ENCODE measurements at places on chromosomes 16 and 17.

DNA sequence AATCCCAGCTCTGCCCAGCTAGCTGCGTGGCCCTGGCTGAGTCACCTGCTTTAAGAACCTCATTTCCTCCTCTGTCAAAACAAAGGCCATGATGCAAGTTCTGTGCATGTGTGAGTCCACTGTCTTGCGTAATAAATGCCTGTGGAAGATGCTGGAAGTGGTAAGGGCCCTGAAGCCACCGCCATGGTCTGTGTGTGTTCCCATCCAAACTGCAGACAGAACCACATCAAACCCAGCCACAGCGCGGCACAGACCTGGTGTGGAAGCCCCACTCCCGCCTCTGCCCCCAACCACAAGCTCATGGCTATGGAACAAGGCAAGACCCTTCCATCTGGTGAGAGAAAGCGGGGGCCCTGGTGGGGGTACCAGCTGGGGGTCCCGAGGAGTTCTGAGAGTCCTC lies 26.0 kb downstream of the NECAB2 start:
- H3K4me3 ChIP-seq: no peak overlapping the region
- H3K27me3 ChIP-seq: peaks cover 45% of the 10 kb centered on the region
- no peaks in the 10 kb centered on the region for H3K36me3 ChIP-seq
- DNase-seq: no peak
- no peak overlapping the region for H3K27ac ChIP-seq
- H3K4me1 ChIP-seq: no peaks in the 10 kb centered on the region

- H3K27me3 ChIP-seq: no peaks in the 10 kb centered on the region
- no peak overlapping the region for H3K4me3 ChIP-seq
- no peaks in the 10 kb centered on the region for H3K36me3 ChIP-seq
- H3K27ac ChIP-seq: no peak overlapping the region
- DNase-seq: no peak
Measured at GRCh38 chr16:85577899-85578598, 35.1 kb upstream of the GSE1 start.

GRCh38 chr17:436571-436970 lies 84.0 kb upstream of the RPH3AL start:
- H3K4me1 ChIP-seq: no peaks in the 10 kb centered on the region
- H3K36me3 ChIP-seq: no peaks in the 10 kb centered on the region
- H3K27ac ChIP-seq: no peak overlapping the region
- DNase-seq: no peak

GRCh38 chr16:58960484-58960883 lies 226.4 kb upstream of the GOT2 start:
- DNase-seq: no peak
- no peaks in the 10 kb centered on the region for H3K36me3 ChIP-seq
- no peak overlapping the region for H3K27ac ChIP-seq
- no peak overlapping the region for H3K4me3 ChIP-seq

- no peaks in the 10 kb centered on the region for H3K4me1 ChIP-seq
- H3K27ac ChIP-seq: no peak overlapping the region
- H3K36me3 ChIP-seq: no peaks in the 10 kb centered on the region
- H3K27me3 ChIP-seq: no peaks in the 10 kb centered on the region
- H3K4me3 ChIP-seq: no peak overlapping the region
Measured at GRCh38 chr17:70292366-70292765, 123.0 kb downstream of the KCNJ2 start.

DNA sequence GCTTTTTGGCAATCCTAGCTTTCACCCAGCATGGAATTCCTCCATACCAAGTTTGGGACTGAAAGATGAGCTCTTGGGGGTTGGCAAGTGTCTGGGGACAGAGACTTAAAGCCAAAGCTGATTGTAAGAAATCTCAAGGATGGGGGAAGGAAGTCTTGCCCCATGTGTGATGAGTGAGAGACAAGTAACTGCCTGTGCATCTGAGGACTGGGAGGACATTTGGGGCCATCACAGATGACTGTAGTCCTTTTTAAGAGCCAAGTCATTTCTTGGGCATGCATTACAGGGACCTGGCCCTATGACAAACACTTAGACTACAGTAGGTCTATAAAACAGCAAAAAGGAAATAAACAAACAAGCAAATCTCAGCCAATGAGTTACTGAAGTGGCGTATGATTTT lies 36.3 kb upstream of the CCL2 start:
- H3K4me1 ChIP-seq: no peaks in the 10 kb centered on the region
- H3K27ac ChIP-seq: no peak overlapping the region
- H3K36me3 ChIP-seq: no peaks in the 10 kb centered on the region
- DNase-seq: no peak

- no peaks in the 10 kb centered on the region for H3K36me3 ChIP-seq
- no peak overlapping the region for H3K4me3 ChIP-seq
- no peaks in the 10 kb centered on the region for H3K4me1 ChIP-seq
- H3K27me3 ChIP-seq: no peaks in the 10 kb centered on the region
Measured at GRCh38 chr16:55133654-55134053, 190.3 kb upstream of the IRX6 start.

GRCh38 chr16:8764525-8765250 lies 32.8 kb downstream of the TMEM186 start:
- H3K36me3 ChIP-seq: peaks cover 7% of the 10 kb centered on the region
- H3K27ac ChIP-seq: no peak overlapping the region
- DNase-seq: no peak
- H3K27me3 ChIP-seq: no peaks in the 10 kb centered on the region
- H3K4me1 ChIP-seq: no peaks in the 10 kb centered on the region

GRCh38 chr16:57948027-57948426 lies 22.9 kb downstream of the CNGB1 start:
- H3K4me1 ChIP-seq: no peaks in the 10 kb centered on the region
- peaks cover 34% of the 10 kb centered on the region for H3K27me3 ChIP-seq
- no peak for DNase-seq
- no peak overlapping the region for H3K4me3 ChIP-seq

GRCh38 chr17:31413081-31413799 lies 21.8 kb downstream of the RAB11FIP4 start:
- DNase-seq: no peak
- H3K27me3 ChIP-seq: no peaks in the 10 kb centered on the region

GRCh38 chr16:57952909-57953308 lies 18.0 kb downstream of the CNGB1 start:
- DNase-seq: no peak
- H3K27me3 ChIP-seq: peaks cover 35% of the 10 kb centered on the region
- H3K4me3 ChIP-seq: no peak overlapping the region
- no peak overlapping the region for H3K27ac ChIP-seq
- no peaks in the 10 kb centered on the region for H3K4me1 ChIP-seq

DNA sequence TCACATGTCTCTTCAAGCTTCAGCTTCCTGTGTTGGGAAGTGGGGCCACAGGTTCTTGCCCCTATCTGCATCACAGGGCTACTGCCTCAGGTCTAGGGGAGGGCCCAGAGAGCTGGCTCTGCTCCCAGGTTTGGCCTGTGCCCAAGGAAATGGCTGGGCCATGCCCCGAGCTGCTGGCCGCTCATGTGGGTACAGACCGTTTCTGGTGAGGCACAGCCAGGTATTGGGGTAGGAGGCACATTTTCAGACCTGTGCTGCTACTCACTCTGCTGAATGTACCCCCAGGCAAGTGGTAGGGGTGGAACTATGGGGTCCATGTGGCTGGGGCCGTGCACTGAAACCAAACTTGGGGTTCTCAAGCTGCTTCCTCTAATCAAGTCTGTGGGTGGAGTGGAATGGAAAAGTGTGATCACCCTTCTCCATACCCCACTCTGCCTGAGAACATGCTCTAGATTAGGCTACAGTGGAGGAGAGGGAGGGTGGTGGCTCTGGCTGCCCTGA lies 4.6 kb downstream of the GAS2L2 start:
- no peak overlapping the region for H3K4me3 ChIP-seq
- H3K27me3 ChIP-seq: peaks cover 91% of the 10 kb centered on the region
- H3K36me3 ChIP-seq: no peaks in the 10 kb centered on the region
- peaks cover 10% of the 10 kb centered on the region for H3K4me1 ChIP-seq
- DNase-seq: no peak
